ENCODE measurements at places on chromosomes 3 and 15. TPM values are rescaled to one million over a fixed set of nuclear protein-coding genes. Genes with fewer than 3 reads are reported as not detected.

GRCh38 chr3:51378065-51378464, 7.0 kb upstream of the MANF start:
- no peak for DNase-seq

GRCh38 chr3:101533603-101533968, 20.6 kb upstream of the SENP7 start:
- DNase-seq, result no peak

- DNase-seq, result no peak
These were observed 89.0 kb downstream of the NFKBIZ start for GRCh38 chr3:101938262-101938847.

DNA sequence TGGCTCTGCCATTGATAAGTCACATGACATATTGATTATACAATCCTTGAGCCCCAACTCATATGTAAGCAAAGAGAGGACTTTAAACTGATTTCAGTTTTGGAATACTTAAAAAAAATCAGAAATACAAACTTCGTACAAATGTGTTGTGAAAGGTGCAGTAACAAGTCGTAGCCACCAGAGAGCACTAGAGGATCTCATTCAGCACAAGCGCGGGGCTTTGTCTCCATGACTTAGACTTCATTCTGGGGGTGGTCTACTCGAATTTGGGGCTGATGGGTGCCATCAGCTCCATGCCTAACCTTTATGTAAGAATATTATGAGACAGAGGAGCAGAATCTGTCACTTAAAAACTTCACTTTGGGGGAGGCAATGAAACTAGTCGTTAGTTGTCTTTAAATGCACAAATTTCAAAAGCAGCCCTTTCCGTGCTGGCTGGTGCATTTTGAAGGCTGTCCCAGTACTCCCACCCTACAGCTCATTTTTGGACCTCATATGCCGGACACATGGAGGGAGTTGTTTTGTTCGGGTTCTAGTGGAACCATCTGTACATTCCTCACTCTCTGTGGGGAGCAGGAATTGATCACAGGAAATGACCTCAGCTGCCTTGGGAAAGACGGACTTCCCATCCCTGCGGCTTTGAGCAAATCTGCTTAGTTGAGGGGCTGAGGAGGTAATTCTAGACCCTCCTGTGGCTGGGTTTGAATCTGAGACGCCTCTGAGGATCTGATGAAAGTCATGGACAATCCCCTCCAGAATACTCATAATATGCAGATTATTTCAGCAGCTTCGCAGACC, 27.5 kb upstream of the MASP1 start:
- peak; percentile 14 for DNase-seq

DNA sequence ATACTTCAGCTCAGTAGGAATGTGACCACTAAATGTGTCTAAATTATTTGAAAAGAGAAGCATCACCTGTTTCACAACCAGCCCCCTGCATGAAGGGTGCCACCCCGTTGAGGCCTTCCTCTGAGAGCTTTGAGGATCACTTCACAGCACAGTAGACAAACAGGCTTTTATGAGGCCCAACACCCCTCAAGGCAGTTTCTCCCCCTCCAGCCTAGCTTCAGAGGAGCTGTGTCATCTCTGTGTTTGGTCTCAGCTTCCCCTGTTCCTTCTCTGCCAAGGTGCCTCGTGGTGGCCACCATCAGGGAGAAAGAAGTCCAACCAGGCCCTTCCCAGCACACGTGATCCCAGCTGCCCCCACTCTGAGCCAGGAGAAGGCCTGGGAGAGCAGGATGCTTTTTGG, 21.6 kb upstream of the DUSP7 start:
- DNase-seq, result no peak

- DNase-seq, result peak; percentile 81
These were observed 9.0 kb upstream of the LRRFIP2 start for GRCh38 chr3:37183375-37183831.

- DNase-seq, result no peak
These were observed 13.8 kb downstream of the RIOX2 start for GRCh38 chr3:97958396-97958795.

- no peak for DNase-seq
These were observed 944 bp upstream of the EIF4E3 start for GRCh38 chr3:71726146-71726545.

GRCh38 chr15:90181776-90182175, 19.4 kb upstream of the SEMA4B start:
- DNase-seq, result no peak

DNA sequence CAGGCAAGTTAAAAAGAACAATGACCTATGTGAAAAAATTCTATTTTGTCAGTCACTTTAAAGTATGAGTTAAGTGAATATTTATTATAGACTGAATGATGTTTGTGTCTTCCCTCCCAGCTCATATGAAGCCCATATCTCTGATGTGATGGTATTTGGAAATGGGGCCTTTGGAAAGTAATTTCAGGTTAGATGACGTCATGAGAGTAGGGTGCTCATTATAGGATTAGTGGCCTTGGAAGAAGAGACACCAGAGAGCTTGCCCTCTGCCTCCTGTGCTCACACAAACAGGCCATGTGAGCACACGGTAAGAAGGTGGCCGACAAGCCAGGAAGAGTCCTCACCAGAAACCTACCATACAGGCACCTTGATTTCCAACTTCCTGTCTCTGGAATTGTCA, 138.8 kb upstream of the TNIK start:
- DNase-seq, result no peak

GRCh38 chr3:168325684-168326083, 230.0 kb upstream of the GOLIM4 start:
- no peak for DNase-seq

GRCh38 chr15:70037292-70037640, 60.5 kb downstream of the TLE3 start:
- DNase-seq, result no peak

GRCh38 chr3:107651782-107652181, 129.0 kb downstream of the BBX start:
- DNase-seq, result no peak

DNA sequence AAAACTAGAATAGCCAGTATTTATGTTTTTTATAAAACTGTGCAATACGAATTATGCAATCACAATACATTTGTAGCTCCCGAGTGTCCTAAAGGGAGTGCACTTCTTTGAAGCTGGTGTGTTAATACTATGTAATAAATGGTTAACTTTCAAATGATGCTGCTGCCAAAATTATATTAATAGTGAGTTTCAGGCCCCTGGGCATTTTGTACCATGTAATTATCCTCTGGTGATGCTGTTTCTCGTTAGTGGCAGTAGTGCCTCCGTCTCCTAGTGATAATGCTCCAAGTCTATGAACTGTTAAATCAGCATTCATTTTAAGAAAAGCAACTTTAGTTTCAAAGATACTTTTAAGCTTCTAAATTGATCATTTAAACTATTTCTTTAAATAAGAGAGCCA, 132.7 kb upstream of the BHLHE40 start:
- no peak for DNase-seq

DNA sequence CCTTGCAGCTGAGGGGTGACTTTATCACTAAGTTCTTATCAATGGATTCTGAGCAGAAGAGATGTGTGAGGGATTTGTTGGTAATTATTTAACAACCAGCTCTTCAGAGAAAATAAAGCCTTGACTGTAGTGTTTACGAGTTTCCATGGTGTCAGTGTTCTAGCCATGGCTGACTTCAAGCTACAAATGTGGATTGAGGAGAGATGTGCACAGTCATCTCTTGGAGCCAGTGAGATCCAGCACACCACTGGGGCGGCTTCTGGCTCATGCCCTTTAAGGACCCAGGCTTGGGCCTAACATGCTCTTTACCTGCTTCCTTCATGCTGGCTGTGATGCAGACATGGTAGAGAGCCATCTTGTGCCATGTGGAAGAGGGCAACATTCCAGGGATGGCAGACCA, 145.6 kb upstream of the MRPS22 start:
- no peak for DNase-seq

GRCh38 chr3:33791477-33792166, 6.8 kb upstream of the PDCD6IP start:
- no peak for DNase-seq

- no peak for DNase-seq
These were observed 12.9 kb downstream of the MB21D2 start for GRCh38 chr3:192904632-192905289.

DNA sequence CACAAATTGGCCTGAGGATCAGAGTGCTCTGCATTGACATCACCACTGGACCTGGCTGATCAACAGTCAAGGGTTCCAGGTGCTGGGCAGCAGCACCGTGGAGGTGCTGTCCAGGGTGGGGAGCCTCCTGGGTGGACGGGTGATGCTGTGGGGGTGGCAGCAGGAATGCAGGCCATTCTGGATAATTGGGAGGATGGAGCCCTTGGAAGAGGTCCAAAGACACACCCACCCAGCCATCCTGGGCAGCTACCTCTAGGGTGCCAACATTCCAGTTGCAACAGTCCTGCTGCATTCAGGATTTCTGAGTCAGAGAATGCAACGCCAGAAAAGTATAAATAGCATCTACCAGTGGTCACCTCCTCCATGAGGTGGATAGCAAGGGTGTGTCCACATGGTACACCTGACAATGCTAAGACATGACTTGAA, 26.8 kb downstream of the STARD5 start:
- DNase-seq, result peak; percentile 42

GRCh38 chr3:2661078-2661477, 449.1 kb downstream of the IL5RA start:
- DNase-seq, result peak; percentile 19

DNA sequence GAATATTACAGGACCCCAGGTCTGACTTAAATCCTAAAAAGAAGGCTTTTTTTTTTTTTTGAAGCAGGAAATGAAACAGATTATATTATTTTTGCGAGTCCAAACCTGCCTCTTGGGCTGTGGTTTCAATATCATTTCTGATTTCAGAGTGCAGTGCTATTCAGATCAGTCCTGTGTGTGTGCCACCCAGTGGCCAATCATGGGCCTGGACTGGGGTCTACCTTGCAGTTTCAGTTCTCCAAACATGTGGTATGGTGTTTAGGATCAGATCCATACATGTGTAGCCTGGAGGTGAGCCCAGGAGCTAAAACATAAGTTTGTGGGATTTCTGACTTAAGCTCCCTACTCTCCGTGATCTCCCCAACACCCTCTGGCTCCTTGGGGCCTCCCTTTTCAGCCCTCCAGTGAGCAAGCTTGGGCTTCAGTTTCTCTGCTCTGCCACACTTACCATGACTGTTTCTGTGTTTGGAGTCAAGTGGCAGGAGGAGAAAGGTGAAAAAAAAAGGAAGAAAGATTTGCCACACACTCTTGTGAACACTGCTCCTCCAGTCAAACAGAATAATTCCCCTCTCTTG, 12.1 kb upstream of the THSD4 start:
- no peak for DNase-seq

Gene LRRC2
- 0.29 TPM for total RNA-seq

Gene FOXL2
- 0.68 TPM for total RNA-seq

Gene PPP1R14D
- total RNA-seq, result not detected

Measured in kidney epithelial cell (primary cell).